Heart right ventricle (tissue), 16 donors: ENCODE measurements at places on chromosomes 7 and 10. TPM values are rescaled to one million over a fixed set of nuclear protein-coding genes. Genes with fewer than 3 reads are reported as not detected.

Gene SYT15
- total RNA-seq: 1.3 TPM

Gene SH2D4B
- not detected for total RNA-seq

DNA sequence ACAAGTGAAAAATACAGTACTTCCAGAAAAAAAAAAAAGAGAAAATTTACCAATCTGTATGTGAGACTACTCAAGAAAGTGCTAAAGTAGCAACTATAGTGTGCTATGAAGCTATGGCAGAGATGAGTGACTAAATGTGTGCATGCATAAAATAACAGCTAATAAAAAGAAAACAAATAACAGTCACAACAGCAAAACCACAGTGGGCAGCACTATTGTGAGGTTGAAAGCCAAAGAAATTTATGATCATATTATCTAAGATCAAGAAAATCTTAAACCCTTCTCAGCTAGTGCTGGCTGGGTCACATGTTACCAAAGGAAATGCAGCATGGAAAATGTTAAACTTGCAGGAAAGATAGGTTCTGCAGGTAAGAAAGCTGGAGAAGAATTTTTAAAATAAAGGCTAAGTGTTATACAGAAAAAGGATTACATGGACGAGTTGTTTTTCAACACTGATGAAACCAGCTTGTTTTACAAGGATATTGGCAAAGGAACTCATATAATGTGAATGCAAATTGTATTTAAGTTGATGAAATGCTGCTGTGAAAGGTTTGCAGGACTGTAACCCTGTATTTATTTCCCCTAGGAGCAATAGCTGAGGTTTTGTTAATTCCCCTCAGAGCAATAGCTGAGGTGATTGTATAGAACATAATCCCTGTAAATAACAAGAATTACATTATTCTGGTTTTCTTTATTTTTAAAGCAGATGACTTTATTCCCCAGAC lies 15.6 kb upstream of the OR2A5 start:
- DNase-seq: no peak

- no peak for DNase-seq
These were observed 29.4 kb downstream of the LSMEM1 start for GRCh38 chr7:112510001-112510742.

Gene TMEM176B
- 24.4 TPM for total RNA-seq

Gene GJD4
- not detected for total RNA-seq

GRCh38 chr7:93882468-93882867 lies 8.1 kb downstream of the TFPI2 start:
- DNase-seq: no peak

Gene SPDYE6
- total RNA-seq: not detected

- DNase-seq: no peak
These were observed 330.8 kb upstream of the NFE2L3 start for GRCh38 chr7:25821225-25821624.

- no peak for DNase-seq
These were observed 84.1 kb downstream of the ZNF467 start for GRCh38 chr7:149689291-149689721.

Gene VGF
- not detected for total RNA-seq

DNA sequence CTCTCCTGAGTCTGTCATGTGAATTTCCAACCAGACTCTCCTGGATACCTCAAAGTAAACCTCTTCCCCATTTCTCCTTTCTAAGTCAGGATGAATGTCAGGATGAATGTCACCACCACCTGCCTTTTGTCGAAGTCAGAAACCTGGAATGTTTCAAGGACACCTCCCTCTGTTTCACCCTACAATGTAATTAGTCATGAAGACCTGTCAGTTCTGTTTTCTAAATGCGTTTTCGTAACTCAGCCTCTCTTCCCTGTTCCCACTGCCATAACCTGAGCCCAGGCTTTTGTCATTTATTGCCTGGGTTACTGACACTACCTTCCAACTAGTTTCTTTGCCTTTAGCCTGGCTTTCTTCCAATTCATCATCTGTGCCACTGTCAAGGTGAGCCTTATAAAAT lies 5.5 kb upstream of the STN1 start:
- no peak for DNase-seq

- DNase-seq: no peak
These were observed 527 bp upstream of the SORCS3 start for GRCh38 chr10:104640339-104641186.

Gene PRDX3
- 245 TPM for total RNA-seq

DNA sequence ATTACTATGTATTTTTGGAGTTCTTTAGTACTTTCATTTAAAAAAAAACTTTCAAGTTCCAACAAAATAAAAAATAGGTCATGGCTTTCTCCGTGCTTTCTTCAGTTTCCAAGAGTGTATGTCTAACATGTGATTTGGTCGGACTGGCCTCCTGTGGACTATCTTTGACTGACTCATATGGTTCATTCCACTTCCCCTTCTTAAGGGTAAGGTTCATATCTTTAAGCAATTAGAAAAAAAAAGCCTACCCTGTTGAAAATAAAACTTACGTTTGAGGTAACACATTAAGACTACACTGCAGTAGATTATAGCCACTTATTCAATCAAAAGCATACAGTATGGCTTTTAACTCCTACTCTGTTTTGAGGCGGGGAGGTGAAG lies 112.8 kb upstream of the AHR start:
- no peak for DNase-seq

Gene OR2A1
- total RNA-seq: not detected

DNA sequence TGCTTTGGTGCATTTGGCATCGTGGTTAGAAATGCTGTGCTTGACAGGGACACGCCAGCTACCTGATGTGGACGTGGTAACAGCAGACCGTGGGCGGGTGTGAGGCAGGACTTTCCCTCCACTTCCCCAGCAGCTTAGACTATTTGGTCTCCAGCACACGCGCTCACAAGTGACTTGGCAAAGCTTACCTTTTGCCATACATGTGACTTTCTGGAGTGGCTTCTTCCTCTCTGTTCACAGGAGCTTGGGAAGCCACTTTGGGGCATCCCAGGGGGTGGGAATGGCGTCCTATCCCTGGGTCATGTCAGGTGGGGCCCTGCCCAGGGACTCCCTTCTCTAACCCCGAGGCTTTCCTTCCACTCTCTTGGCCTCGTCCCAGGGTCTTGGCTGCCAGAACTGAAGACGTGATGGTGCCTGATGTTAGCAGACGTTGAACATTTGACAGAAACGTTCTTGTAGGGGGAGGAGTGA lies 228.7 kb upstream of the KLF6 start:
- DNase-seq: peak; percentile 25

DNA sequence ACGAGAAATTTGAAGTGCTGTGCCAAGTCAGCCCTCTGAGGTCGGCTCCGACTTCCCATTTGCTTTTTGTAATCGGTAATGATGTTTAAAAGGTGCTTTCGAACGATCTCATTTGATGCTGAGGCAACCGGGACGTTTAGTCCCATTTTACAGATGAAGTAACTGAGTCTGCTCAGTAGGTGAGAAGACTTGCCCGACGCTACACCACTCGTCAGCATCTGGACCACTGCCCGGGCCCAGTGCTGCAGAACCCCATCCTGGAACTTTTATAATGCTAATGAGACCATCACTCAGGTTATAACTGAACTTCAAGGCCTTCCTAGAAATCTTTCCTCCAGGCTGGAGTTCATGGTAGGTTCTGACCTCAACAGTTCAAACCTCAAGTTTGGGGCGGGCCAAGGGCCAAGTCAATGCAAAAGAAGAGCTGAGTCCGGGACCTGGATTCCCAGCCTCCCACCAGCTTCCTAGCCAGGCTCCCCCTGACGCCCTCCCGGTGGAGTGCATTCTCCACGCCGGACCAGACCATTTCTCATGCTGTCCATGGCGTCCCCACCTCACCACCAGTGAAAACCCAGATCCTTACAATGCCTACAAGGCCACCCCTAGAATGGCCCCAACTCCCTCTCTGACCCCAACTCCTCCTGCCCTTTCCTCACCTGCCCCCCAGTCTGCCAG lies 699 bp upstream of the PDLIM1 start:
- DNase-seq: no peak

- no peak for DNase-seq
These were observed 159.9 kb downstream of the MGMT start for GRCh38 chr10:129626796-129627435.

GRCh38 chr7:91031757-91032156 lies 232.5 kb upstream of the FZD1 start:
- no peak for DNase-seq

Gene SLC18A3
- total RNA-seq: not detected

- DNase-seq: no peak
These were observed 35.7 kb upstream of the FGL2 start for GRCh38 chr7:77235276-77235675.

Gene ZNF488
- not detected for total RNA-seq

DNA sequence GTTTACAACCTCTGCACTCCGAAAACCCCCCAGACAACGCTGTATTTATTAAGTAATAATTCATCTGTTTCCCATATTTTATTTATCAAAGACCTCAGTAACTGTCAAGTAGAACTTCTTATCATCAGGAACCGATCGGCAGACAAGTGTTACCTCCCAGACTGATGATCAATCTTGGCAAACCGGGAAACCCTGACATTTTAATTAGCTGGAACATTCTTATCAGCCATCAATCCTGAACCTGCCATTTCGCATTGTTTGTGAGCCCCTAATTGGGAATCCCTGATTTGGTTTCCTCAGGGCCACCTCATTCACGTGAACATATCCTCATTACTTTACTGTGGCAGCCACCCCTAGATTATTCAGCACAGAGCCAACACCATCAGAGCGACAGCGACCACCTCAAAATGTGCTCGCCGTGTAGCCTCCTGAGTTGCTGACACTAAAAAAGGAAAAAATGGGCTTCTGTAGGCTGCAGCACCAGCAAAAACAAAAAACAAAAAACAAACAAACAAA lies 93.6 kb upstream of the SDK1 start:
- no peak for DNase-seq

GRCh38 chr10:129472696-129473555 lies 5.9 kb downstream of the MGMT start:
- DNase-seq: no peak

- no peak for DNase-seq
These were observed 12.6 kb downstream of the AP3M1 start for GRCh38 chr10:74137992-74138391.

GRCh38 chr7:96174812-96175211 lies 147.1 kb downstream of the SLC25A13 start:
- no peak for DNase-seq

Gene DGKB
- total RNA-seq: 0.56 TPM

GRCh38 chr7:105769901-105770628 lies 106.3 kb downstream of the ATXN7L1 start:
- no peak for DNase-seq

DNA sequence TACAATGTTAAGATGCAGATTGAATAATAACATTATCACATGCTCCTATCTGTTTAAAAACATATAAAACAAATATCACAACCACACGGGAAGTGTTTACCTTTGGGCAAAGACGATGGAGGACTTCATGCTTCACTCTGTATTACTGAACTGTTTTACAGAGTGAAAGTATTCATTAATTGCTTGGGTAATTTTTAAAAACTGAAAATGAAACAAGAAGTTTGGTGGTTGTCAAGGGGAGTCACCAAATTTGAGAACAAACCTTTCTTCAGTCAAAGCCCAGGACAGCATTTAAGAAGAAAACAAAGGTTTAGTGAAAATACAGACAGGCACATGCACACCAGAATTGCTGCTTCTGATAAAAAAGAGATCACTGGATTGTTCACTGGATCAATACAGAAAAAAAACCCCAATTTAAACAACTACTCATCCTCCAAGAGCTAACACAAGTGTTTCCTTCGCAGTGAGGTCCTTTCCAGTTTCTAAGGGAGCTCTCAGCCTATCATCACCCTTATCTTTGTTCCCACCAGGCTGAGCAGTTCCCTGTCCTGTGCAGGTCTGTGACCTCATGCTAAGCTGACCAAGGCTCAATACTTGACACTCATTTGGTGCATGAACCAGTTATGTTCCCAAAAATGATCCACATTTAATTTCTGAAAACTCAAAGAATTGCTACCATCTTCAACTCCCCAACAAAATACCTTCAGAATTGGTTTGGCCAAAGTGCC lies 8.8 kb downstream of the PARP12 start:
- DNase-seq: no peak

GRCh38 chr7:46393142-46393541 lies 472.1 kb upstream of the IGFBP3 start:
- DNase-seq: no peak

DNA sequence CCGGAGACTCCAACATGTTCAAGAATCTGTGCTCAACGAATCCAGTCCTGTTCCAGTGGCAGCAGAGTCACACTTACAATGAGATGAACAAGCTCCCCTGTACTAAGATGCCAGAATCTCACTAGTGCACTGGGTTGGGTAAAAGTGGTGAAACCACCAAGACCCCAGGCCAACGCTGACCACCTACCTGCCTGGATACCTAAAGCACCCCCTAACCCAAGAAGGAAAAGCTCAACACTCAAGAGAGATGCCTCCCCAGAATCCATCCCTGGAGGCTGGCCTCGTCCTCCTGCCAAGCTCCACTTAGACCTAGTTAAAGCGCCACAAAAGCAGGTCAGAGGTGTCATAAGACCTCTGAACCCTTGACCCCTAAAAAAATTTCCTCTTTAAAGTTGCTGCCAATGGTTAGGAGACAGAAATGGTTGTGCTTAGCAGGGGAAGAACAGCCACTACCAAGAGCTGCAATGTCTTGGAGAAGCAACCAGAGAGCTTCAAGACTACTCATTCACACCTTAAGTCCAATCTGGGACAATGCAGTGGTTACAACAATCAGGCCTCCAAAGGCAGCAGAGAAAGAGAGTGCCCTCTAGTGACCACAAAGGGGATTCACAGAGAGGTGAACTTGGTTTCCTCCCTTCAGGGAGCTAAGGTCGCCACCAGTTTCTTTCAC lies 94.6 kb upstream of the MACROH2A2 start:
- no peak for DNase-seq

GRCh38 chr7:6652446-6653011 lies 15.4 kb downstream of the ZNF316 start:
- no peak for DNase-seq

GRCh38 chr7:158238616-158239289 lies 348.9 kb downstream of the PTPRN2 start:
- DNase-seq: no peak

- DNase-seq: no peak
These were observed 100.1 kb upstream of the TMEM72 start for GRCh38 chr10:44811072-44811471.

Gene SFTPD
- total RNA-seq: 0.71 TPM

GRCh38 chr7:87226495-87226894 lies 7.0 kb upstream of the TMEM243 start:
- DNase-seq: no peak

Gene SORCS1
- 0.71 TPM for total RNA-seq

Gene ANKRD61
- 0.22 TPM for total RNA-seq

Gene ZNF25
- total RNA-seq: 15.2 TPM

Gene PTPRN2
- total RNA-seq: 0.82 TPM
